ENCODE measurements at places on chromosomes 1 and 21.
A peak's percentile ranks its signal among the peaks of the same experiment; 100 is the strongest.

DNA sequence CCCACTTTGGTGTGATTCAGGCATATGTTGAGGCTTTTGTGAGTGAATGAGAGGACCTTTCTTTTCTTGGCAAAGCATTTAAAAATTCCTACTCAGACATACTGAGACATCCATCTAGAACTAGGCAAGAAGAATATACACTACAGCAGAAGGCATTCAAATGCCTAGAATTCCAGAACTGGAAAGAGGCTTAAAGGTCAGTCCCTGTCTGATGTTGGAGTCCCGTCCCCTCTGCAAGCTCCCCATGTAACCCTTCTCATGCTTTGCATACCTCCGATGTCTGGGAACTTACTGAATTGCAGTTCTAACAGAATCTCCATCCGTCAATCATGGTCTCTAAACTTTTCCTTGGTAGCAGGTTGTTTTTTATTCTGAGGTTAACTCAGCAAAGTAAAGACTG lies 152.9 kb downstream of the ATP6V1G3 start:
- no peak for DNase-seq

- DNase-seq, result no peak
These were observed 23.3 kb upstream of the BTG2 start for GRCh38 chr1:203281851-203282661.

- DNase-seq, result no peak
These were observed 50.6 kb downstream of the ZBTB40 start for GRCh38 chr1:22502202-22502601.

GRCh38 chr1:94765958-94766357 lies 54.2 kb upstream of the SLC44A3 start:
- no peak for DNase-seq

DNA sequence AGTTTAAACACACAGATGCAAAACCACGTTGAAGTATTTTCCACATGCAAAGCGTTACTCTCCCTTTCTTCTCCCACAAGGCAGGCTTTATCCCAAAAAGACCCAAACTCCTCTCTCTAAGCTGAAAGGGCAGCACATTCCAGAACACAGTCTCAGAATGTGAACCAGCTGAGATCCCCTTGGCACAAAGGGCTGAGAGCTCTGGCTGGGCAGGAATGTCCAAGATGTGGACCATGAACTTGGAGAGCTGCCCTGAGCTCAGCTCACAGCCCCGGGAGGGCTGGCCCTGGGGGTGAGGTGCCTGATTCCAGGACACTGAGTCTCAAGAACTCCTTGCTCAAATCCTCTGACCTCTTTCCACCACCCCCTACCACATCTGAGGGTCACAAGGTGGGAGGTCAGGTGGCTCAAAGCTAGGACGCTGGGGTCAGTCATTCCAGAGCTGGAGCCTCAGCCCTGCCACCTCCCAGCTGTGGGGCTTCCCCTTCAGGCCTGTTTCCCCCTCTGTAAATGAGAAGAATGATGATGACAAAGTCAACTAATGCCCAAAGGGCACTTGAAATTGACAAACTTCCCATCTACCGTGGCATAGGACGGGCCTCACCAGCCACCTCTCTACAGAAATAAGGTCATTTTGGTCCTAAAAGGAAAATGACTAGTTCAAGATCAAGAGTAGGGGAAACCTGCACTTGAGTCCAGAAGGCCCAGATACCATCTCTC lies 11.5 kb downstream of the ALDH4A1 start:
- no peak for DNase-seq

DNA sequence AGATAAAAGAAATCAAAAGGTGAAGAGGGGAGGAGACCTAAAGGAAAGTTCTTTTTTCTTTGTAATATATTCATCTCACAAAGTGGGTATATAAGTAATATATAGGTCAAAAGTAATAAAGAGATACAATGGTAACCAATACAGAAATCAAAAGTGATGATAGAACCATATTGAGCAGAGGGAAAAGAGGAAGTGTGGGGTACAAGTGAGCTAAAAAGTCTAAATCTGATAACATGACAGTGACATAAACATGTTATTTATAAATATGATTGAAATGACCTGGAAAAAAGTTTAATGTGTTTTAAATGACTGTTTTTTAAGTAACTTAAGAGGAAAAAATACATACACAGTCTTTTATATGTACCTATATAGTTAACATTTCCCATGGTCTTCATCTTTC lies 70.5 kb downstream of the MRPL39 start:
- DNase-seq, result no peak

DNA sequence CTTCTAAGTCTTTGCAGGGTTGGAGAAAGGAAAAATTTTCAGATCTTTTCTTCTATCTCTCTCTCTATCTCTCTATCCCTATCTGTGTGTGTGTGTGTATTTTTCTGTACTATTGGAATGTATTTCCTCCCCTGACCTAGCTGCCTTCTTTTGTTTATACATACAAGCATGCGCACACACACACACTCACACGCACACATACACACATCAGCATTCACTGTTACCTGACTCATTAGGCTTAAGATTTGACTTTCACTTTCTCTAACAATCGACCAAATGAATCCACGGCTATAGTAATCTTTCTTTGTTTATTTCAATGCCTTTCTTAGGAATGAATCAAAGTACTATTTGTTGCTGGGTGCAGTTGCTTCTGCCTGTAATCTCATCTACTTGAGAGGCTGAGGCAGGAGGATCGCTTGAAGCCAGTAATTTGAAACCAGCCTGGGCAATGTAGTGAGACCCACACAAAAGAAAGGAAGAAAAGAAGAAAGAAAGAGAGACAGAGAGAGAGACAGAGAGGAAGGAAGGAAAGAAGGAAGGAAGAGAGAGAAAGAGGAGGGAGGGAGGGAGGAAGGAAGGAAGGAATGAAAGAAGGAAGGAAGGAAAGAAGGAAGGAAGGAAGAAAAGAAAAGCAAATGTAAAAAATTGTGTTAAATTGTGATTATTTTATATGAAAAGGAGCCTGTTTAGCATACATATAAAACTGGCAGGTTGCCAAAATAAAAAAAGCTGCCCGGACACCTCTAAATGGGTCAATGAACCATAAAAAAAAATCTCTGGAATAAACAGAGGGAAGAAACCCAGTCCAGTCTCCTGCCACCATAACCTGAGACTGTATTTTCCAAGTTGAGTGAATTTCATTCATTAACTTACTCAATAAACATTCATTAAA lies 206.8 kb downstream of the ZNF326 start:
- DNase-seq, result no peak

- no peak for DNase-seq
These were observed 256.5 kb downstream of the ZNF648 start for GRCh38 chr1:181804989-181805388.

DNA sequence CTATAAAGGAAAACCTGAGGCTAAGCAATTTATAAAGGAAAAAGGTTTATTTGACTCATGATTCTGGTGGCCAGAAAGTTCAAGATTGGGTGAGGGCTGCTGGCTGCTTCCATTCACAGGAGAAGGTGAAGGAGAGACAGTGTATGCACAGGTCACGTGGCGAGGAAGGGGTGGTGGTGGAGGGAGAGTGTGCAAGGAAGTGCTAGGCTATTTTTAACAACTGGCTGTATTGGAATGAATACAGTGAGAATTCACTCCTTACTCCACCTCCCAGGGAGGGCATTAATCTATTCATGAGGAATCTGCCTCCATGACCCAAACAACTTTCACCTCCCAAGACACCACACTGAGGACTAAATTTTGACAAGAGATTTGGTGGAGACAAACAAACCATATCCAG lies 51.0 kb downstream of the SYDE2 start:
- no peak for DNase-seq

DNA sequence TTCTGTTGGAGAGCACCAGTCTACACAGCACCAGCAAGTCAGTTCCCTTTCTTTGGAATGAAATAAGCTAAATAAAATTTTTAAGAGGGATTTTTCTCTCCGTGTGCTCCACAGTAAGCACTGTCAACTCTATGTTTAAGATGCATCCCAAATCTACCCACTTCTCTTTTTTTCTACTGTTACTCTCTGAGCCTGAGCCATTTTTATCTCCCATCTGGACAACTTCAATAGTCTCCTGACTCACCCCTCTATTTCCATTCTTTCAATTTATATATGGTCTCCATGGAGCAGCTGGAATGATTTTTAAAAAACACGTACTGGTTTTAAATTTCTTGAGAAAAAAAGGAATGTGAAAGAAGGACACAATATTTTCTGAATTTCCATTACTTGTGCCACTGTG lies 24.7 kb upstream of the CCT8 start:
- no peak for DNase-seq

DNA sequence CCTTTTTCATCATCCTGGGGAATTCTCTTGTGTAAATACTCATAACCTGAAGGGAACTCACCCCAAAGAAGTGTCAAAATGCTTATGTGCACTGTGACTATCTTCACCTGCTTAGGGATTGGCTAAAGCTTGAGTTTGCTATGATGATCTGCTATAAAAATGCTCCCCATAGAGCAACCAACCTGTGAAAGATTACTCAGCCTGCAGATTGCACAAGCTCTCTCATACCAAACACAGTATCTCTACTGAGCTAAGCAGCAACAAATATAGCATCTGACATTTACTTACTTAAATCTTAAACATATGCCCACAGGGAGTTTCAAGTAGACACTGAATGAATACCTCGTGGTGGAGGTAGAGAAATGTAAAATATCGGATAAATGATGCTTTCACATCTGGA lies 725.8 kb downstream of the MRPL39 start:
- DNase-seq, result no peak

DNA sequence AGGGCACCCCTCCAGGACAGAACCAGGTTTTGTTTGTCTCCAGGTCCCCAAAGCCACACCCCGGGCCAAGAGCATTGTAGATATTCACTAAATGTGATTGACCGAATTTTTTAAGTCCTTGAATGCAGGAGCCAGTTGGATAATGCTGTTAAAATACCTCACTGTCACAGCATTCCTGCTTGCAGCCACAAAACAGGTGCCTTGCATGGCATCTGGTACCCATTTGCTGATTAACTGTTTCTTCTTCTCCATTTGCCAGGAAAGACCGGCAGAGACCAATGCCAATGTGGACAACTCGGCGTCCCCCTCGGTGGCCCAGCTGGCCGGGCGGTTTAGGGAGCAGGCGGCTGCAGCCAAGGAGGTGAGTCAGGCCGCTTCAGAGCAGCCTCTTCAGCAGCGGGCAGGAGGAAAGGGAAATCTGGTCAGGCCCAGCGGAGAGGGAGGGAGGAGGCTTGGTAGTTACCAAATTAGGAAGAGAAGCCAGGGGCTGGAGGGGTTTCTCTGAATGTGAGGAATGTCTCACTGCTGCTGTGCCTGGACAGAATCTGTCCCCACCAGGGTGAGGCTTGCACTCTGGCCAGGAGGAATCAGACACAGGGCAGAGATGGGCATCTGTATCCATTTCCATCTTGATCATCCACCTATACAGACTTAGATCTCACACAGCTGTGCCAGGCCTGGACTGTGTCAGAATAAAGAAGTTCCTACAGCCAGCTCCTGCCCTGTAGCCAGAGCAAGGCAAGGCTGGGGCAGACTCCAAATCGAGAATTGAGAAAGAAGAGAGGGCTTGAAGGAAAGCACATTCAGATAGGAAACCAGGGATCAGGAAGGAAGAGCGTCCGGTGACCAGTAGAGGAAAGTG lies 37.9 kb upstream of the MPZL1 start:
- no peak for DNase-seq

GRCh38 chr1:117241512-117241911 lies 30.8 kb upstream of the VTCN1 start:
- DNase-seq, result no peak

DNA sequence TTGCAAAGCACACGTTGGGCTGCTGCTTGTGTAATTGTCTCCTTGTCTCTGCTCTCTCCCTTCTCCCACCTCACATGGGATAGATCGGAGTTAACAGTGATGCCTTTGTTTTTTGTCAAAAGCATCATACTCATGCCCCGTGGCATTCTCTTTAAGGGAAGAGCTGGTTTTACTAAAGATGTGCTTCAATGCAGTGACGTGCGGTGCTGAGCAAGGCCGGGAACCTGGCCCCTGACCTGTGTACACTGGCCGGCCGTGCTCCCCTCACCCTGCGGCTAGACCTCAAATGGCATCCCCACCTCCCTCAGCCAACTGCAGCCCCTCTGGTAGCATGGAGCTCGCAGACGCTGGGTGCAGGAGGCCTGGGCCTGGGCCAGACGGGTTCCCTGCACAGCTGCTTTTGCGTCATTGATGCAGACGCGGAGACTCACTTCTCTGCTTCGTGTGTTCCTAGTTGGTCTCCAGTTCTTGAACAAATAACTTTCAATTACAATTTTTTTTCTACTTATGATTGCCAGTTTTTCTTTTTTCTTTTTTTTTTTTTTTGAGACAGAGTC lies 19.9 kb downstream of the AGPAT3 start:
- peak; percentile 86 for DNase-seq

DNA sequence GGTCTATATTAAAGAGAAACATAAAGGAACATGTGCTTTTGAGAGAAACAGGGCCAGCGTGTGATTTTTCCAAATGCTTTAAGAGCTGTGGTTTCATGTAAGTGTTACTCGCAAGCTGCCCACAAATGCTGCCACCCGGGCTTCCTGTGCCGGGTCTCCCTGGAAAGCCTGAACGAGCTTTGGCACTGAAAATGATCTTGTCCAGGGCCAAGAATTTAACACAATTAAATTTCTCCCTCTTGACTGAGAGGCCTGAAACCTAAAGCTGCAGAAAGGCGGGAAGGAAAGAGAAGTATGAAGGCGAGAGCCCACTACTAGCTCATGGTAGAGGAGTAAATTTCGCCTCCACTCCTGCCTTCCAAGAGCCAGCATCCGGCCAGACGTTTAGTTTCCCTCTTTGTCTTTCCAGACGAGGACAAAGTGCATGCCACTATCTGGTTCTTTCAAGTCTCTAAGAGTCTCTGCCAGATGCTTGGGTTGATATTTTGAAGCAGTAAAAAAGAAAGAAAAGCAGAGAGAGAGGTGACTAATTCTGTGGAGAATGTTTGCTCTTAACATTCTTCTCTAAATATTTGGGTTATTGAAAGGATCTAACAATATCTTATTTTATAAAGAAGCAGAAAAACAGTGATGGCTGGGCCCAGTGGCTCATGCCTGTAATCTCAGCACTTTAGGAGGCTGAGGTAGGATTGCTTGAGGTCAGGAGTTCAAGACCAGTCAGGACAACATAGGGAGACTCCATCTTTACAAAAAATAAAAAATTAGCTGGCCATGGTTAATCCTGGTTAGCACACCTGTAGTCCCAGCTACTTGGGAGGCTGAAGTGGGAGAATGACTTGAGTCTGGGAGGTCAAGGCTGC lies 100.0 kb upstream of the HNRNPU start:
- DNase-seq, result peak; percentile 21

- DNase-seq, result no peak
These were observed 25.8 kb downstream of the SHISAL2A start for GRCh38 chr1:52658795-52659194.

- no peak for DNase-seq
These were observed 43.5 kb downstream of the TRIM33 start for GRCh38 chr1:114467491-114467890.

GRCh38 chr1:17222557-17222956 lies 17.6 kb downstream of the PADI1 start:
- no peak for DNase-seq

GRCh38 chr1:229003233-229004031 lies 267.5 kb upstream of the RAB4A start:
- no peak for DNase-seq

DNA sequence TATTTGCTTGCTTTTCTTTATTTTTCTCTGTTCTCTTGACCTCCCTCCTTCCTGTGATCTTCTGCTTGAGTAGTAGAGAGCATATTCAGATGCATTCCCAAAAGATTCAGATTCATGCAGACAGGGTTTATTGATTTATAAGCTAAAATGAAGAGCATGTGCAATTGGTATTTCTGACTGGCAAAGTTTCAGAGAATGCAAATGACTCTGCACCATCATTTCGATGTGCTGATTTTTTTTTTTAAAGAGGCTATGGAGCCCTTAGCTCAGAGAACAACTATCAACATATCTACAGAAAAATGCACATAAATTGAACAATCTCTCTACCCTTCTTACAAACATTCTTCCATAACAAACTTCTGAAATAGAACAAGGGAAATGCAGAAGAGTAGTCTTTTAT lies 312.0 kb downstream of the VAV3 start:
- DNase-seq, result no peak
